ENCODE measurements at places on chromosomes 1 and 21.

- DNase-seq = no peak
These were observed 230.9 kb downstream of the LTN1 start for GRCh38 chr21:28761674-28762356.

DNA sequence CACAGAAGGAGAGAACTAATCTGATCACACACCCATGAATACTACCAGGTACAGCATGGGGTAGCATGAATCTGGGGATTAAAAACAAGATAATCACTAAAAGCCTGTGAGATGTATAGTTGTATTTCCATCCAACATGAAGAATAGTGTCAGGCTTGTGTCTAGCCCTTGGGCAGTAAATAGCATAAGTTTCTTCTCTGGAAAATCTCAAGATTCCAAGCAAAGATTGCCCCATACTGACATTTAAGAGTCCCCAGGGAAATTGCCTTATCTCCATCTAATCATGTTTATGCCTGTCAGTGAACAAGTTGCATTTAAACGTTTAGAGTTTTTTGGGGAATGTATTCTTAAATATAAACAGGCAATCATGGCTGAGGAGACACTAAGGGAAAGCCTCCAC lies 109.2 kb upstream of the SERTAD4 start:
- no peak for DNase-seq

GRCh38 chr1:32870615-32871363 lies at the start of gene FNDC5:
Gene FNDC5, minus strand, starts transcription at chr1:32870912.
- no peak for DNase-seq

DNA sequence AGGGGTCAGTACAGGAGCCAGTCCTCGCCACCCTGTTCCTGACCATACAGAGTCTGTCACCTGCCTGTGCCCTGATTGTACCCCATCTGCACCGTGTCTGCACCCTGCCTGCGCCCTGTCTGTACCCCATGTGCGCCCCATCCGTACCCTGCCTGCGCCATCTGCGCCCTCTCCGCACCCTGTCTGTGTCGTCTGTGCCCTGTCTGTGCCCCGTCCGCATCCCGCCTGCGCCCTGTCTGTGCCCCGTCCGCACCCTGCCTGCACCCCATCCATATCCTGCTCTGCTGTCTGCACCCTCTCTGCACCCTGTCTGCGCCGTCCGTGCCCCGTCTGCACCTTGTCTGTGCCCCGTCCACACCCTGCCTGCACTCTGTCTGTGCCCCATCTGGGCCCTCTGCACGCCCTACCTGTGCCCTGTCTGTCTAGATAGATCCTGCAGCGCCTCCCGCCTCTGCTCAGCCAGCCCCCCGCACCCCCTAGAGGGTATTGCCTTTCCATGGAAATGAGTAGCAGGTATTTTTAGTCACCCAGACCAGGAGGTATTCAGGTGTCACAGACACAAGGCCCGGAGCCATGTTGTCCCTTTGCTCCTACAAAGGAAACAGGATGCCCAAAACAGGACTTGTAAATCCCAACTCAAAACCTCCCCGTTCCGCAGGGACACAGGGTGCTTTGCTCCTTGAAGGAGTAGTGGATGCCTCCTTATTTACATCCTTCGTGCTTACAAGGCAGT lies 7.7 kb upstream of the NPHP4 start:
- no peak for DNase-seq

GRCh38 chr1:114456586-114456985 lies 54.4 kb downstream of the TRIM33 start:
- DNase-seq = no peak

DNA sequence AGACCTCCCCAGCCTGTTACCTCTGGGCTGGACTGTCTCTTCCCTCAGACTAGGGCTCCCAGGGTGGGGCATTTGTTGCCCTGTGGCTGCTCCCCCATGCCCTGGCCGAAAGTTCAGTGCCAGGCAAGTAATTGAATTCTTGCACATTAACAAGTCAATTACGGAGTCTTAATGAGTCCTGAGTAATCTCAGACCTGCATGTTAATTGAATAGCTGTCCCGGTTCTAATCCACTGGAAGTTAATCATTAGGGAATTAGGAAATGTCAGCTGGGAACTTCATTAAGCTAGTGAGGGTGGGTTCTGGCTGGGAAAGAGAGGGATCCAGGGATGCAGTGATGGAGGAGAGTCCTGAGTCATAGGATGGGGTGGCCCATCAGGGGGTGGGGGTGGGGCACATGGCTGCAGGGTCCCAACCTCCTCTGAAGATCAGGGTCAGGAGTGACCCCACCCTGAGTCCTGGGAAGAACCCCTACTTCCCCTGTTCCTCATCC lies 47.1 kb upstream of the CSF3R start:
- DNase-seq = no peak

DNA sequence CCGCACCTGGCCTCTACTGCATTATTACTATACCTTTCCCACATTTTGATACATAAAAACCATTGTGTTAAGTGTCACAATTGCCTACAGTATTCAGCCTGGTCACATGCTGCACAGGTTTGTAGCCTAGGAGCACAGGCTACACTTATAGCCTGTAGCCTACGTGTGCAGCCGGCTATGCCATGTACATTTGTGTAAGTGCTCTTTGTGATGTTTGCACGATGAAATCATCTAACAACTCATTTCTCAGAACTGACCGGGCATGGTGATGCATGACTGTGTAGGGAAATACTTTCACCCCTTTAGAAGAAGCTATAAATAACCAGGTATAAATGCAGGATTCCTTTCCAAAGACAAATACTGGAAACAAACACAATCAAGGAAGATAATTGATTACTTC lies 12.1 kb downstream of the ERG start:
- DNase-seq = peak; percentile 79

- DNase-seq = no peak
These were observed 63.0 kb downstream of the SLC37A1 start for GRCh38 chr21:42576639-42577038.

GRCh38 chr1:36125129-36125991 lies at the start of gene COL8A2:
Gene COL8A2, minus strand, starts transcription at chr1:36125222. Its CDS starts 24,980 bp downstream, at chr1:36100242.
- DNase-seq = no peak

- DNase-seq = peak; percentile 92
These were observed 228.2 kb upstream of the USP24 start for GRCh38 chr1:55443175-55443915.

- DNase-seq = no peak
These were observed 285.9 kb upstream of the C1orf87 start for GRCh38 chr1:60359431-60359830.

GRCh38 chr1:31814631-31815306 lies 1.1 kb downstream of the SPOCD1 start:
- DNase-seq = no peak

- DNase-seq = no peak
These were observed 10.5 kb downstream of the DNAH14 start for GRCh38 chr1:224939844-224940425.

GRCh38 chr1:183734543-183735036 lies 70.3 kb upstream of the RGL1 start:
- DNase-seq = no peak

- no peak for DNase-seq
These were observed 5.1 kb downstream of the AHCYL1 start for GRCh38 chr1:109989506-109990301.

DNA sequence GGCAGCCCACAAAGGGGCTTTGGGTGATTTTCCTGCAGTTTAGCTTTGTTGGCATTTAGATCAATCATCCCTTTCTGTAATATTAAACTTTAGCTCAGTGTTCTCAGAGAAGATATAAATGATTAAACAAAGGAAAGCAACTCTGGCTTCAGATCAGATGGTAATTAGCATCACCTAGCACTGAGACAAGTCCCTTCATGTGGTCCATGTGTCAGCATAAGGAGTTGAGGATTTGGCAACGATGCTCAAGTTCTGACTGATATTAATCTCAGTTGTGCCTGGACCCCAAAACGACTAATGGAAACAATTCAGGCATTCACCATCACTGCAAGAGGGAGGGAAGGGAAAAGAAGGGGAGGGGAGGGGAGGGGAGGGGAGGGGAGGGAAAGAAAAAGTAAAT lies 60.4 kb downstream of the SEC16B start:
- no peak for DNase-seq

DNA sequence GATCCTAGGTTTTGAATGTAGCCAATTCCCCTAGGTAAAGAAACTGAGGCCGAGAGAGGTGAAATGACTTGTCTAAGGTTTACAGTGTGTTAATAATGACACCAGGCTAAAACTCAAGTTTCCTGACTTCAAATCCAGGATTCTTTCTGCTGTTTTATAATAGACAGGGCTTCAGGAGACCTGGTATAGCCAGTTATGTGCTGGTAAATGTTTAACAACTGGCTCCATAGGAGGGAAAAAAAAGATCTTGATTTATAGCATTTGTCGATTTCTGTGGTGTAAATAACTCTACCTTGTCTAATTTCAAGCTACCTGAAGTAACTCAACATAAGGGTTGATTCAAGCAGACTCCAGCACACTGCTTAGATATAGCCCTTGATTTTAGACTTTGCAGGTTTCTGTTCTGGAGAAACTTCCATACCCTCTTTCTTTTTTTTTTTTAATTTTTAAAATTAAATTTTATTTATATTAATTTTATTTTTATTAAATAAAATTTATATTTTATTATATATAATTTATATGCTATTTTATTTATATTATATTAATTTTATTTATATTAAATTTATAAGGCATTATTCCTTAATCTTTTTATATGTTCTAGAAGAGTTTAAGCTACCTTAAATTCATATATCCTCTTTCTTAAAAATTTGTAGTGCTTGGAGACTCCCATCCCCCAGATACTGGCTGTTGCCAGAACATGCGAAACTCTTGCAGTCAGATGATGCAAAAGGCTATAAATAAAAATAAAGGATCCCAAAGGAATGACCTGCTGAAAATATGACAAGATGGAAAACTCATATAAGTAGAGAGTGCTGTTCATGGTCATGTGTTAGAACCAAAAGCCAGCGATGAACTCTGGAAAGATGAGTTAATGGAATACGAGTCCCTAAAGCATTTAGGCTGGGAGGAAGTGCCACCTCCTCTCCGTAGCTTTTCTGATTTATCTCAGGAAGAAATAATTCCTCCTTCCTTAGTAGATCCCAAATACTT lies 35.4 kb upstream of the SRSF10 start:
- DNase-seq = no peak

GRCh38 chr1:112544751-112545150 lies 36.0 kb downstream of the WNT2B start:
- DNase-seq = peak; percentile 36

- DNase-seq = no peak
These were observed 341.3 kb downstream of the USP25 start for GRCh38 chr21:16071092-16071491.

DNA sequence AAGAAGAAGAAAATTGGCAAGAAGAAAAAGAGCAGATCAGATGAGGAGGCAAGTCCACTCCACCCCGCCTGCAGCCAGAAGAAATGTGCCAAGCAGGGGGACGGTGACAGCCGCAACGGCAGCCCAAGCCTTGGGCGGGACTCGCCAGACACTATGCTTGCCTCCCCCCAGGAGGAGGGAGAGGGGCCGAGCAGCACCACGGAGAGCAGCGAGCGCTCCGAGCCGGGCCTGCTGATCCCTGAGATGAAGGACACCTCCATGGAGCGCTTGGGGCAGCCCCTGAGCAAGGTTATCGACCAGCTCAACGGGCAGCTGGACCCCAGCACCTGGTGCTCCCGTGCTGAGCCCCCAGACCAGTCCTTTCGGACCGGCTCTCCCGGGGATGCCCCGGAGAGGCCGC lies 9.0 kb upstream of the SLC25A34 start:
- no peak for DNase-seq

DNA sequence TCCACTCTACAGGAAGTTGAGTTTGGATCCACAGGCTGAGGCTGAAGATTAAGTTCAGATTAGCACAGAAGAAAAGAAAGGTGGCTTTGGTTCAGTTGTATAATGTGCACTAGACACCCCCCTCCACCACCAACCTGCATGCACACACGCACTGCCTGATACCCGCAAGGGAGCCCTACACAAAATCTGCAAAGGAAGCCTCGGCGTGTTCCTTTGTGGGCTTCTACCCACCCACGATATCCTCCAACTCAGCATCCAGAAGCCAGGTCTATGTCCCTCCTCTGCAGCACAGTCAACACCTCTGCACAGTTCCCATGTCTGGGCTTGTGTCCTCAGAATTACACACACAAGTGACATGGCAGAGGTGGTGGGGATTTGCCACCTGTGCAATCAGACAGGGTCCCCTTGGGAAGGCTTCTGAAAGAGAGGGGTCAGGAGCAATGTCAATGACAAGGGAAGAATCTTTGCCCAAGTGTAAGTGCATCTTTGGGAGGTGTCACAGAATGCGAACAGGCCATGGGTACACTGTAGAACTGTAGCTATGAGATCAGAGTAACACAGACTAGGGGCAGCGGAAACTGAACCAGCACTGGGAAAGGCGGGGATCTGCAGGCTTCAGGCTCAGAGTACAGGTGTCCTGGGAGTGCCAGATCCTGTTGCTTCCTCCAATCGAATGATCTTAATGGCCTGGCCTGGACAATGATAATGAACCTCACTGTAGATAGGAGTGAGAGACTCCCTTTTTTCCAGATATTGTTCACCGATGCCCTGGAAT lies 148.6 kb upstream of the ETV3 start:
- no peak for DNase-seq

DNA sequence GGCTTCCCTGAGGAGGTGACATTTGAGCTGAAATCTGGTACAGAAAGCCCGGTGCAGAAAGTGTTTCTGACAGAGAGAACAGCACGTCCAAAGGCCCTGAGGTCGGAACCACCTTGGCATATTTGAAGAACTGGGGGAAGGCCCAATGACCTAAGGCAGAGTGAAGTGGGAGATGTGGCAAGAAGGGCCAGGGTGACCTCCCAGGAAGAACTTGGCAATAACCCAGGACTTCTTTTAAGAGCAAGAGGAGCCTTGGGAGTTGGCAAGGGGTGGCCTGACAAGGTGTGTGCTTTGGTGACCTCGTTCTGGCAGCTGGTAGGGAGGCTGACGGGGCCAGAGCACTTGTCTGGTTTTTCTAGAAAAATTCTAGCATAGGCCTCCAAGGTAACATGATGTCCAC lies 23.4 kb downstream of the TTC39A start:
- DNase-seq = no peak

- no peak for DNase-seq
These were observed 21.9 kb upstream of the GPR157 start for GRCh38 chr1:9150582-9151327.

- DNase-seq = no peak
These were observed 32.1 kb upstream of the RAB4A start for GRCh38 chr1:229238674-229239415.

DNA sequence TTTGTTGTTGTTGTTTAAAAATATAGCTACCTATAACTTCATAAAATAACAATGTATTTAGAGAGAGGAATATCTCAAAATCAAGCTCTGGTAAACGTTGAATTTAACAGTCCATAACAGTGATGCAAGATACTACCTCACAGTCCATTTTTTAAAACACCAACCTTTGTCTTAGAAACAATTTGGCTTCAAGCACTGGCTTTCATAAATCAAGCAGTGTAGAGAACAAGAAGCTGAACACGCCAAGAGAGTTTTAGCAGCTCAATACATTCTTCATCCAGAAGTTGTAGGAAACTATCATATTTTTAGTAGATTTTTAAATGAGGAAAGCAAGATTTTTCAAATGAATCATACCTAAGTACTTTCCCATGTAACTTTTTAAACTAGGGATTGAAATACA lies 334.3 kb upstream of the ADAMTS5 start:
- no peak for DNase-seq

- DNase-seq = no peak
These were observed 522.7 kb downstream of the PLPP3 start for GRCh38 chr1:56056438-56057287.

GRCh38 chr21:37195059-37195458 lies 72.1 kb downstream of the VPS26C start:
- DNase-seq = no peak

Measured in RCC 7860 (cell line).